Activated B cell treated with CpG ODN at 0.5 μM for 24 hours (primary cell): ENCODE measurements at places on chromosomes 7 and 10.

GRCh38 chr7:16847381-16847860, 34.4 kb downstream of the AGR3 start:
- DNase-seq: no peak

GRCh38 chr10:80160361-80161320, 28.1 kb downstream of the PLAC9 start:
- no peak for DNase-seq

GRCh38 chr7:119482671-119483070, 790.3 kb upstream of the KCND2 start:
- DNase-seq: no peak

GRCh38 chr7:106418094-106418493, 133.3 kb upstream of the NAMPT start:
- no peak for DNase-seq

DNA sequence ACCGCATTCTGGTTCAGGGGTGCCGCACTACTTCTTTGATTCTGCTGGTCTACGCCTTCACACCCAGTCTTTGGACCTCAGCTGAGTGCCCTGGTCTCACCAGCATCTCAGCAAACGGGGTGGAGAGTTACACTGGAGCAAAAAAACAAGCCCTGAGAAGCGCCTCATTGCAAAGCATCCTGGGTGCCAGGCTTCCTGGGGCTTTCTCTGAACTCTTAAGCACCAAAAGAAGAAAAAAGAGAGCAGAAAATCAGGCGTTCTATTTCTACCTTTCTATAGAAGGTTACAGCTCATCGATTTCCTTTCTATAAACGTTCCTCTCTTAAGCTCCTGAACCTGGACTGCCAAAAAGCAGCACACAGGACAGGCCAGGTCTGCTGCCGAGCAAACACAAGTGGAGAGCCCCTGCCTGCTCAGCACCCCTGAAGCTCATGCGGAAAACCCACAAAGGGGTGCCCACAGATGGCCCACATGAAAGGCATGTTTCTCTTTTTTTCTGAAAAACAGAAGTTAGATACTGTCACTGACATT, 217.9 kb downstream of the SFMBT2 start:
- DNase-seq: no peak

DNA sequence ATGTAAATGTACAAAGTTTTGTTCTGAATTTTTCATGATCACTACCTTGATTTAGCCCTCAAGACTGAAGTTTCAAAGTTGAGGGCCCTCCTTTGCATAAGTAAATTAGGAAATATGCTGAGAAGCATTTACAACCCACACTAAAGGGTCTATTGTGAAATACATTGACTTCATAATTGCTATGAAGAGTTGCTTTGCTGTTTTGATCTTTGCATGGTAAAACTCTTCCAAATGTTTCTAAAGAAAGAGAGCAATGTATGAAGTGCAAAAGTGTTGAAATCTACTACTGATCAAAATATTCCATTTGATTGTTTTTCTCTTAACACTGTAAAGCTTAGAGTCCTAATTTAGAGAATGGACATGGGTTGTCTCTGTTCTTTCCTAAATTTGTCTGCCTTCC, 77.2 kb downstream of the C7orf25 start:
- no peak for DNase-seq

GRCh38 chr7:41333511-41333910, 369.4 kb downstream of the INHBA start:
- DNase-seq: no peak

GRCh38 chr10:94307046-94307615, 55.6 kb downstream of the NOC3L start:
- DNase-seq: no peak

DNA sequence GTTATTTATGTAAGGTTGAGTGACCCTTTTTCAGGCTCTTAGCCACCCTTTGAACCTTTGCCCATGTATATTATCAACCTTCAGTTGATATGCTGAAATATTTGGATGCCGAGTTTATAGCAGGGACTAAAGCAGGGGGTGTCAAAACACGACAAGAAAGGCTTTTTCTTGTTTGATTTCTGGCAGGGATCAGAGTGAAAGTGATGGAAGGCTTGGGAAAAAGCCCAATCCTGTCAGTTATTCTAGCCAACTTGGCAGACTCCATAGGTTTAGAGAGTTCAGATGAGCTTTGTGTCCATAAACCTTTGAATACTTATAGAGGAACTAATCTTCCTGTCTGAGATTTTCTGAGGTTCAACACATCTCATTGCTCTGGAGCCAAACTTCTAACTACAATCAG, 47.5 kb downstream of the INHBA start:
- DNase-seq: no peak

DNA sequence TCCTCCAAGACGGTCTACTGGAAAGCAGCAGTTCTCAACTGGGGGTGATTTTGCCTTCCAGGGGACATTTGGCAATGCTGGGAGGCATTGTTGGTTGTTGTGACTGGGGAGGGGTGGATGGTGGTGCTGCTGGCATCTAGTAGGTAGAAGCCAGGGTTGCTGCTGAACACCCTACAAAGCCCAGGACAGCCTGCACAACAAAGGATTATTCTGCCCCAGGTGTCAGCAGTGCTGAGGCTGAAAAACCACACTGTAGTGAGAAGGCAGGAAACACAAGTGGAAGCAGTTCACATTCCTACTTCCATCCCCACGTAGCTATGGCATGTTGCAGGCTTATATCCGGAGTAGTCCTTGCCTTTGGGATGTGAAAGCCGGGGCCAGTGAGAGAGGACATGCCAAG, 86.9 kb downstream of the AOAH start:
- no peak for DNase-seq

GRCh38 chr10:118442032-118442431, 99.9 kb upstream of the FAM204A start:
- DNase-seq: no peak

DNA sequence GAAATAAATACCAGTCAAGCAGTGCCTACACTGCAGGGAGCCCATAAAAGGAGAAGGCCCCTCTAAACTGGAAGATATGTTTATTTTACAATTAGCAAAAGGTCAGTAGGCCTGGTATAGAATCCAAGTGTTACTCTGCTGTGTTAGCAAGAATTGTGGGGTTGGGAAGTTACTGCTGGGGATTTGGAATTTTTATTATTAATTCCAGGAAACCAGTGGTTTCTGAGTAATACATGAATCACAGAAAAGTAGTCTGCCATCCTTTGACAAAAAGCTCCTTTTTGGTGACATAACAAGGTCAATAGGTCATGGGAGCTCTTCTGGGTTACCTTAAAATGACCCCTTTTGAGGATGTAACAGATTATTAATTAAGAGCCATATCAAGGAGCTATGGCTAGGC, 67.4 kb downstream of the ZNF92 start:
- DNase-seq: no peak

DNA sequence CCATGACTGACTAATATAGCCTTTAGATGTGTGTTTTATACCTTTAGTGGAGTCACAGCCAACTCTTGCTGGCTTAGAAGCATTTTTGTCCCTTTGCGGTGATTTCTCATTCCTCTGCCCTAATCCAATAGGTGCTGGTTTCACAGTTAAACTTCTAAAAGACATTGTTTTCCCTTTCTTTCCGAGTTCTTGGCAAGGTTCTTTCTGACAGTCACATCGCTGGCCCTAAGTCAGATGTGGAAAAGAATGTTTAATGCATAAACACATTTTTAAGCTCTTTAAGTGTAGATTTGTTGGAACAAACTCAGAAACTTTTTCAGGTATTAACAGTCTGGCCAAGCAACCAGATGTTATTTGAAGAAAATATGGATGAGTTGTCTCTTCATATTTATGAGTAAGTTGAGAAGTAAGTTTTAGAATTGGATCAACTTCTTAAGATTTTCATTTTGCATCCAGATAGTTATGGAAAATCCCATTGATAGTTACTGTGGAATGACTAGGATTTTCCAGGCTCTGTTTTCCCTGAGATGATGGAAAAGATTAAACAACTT, 4.1 kb downstream of the EPDR1 start:
- DNase-seq: no peak

- DNase-seq: no peak
Observed at GRCh38 chr10:126930131-126930882, 25.1 kb downstream of the DOCK1 start.

- no peak for DNase-seq
Observed at GRCh38 chr10:88840881-88841280, 10.8 kb downstream of the ANKRD22 start.

- no peak for DNase-seq
Observed at GRCh38 chr7:32616625-32617024, 121.3 kb downstream of the AVL9 start.

DNA sequence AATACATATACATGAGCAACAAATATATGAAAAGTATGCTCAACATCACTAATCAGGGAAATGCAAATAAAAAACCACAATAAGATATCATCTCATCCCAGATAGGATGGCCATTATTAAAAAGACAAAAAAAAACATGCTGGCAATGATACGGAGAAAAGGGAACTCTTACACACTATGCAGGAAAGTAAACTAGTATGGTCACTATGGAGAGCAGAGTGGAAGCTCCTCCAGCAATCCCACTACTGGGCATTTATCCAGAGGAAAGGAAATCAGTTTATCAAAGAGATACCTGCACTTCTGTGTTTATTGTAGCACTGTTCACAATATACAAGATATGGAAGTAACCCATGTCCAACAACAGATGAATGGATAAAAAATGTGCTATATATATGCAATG, 217.5 kb downstream of the SDK1 start:
- DNase-seq: no peak

DNA sequence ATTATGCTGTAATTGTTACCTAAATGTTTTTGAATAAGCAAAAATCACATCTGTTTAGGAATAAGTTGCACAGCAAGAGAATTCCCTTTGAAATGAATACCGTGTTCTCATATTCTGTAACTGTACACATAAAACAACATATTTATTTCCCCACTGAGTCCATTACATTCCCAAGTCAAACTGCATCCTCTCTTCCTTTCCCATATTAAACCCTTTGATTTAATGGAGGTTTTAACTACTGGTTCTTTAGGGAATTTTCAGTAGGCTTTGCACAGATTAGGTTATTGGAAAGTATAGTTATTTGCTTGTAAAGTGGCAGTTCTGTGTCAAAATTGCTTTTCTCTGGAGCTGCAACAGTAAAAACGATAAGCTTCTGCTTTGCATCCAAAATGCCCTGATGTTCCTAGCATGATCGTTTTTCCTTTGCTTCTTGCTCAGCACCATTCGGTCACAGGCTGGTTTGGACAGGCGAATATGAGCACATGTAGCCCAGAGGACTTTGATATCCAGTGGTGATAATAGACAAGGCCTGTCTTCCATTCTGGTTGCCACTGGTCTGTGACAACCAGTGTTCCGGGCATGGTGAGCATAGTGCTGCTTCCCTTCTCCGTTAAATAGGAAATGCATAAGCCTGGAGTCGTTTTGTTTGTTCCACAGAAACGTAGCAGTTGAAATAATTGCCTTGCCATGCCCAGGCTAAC, 696.1 kb downstream of the AUTS2 start:
- no peak for DNase-seq

DNA sequence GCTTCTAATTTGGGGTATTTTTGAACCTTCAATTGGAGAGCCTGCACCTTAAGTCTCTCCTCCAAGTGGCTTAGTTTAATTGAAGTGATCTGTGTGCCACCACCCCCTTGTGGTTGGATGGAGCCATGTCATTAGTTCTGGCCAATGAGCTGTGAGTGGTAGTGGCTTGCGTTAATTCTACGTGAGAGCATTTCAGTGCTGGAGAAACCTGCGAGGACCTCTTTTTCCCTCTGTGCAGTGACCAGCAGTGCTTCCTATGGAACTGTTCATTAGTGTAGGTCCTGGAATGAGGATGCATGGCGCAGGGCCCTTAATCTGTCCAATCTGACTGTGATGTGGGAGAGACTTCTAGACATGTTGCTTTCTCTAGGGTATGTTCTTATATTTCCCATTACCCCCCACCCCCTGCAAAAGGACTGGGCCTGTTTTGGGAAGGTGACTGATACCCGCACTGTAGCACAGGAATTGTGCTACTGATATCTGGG, 3.8 kb downstream of the HILPDA start:
- DNase-seq: peak; percentile 28
